ENCODE measurements at places on chromosomes 2 and 18.

DNA sequence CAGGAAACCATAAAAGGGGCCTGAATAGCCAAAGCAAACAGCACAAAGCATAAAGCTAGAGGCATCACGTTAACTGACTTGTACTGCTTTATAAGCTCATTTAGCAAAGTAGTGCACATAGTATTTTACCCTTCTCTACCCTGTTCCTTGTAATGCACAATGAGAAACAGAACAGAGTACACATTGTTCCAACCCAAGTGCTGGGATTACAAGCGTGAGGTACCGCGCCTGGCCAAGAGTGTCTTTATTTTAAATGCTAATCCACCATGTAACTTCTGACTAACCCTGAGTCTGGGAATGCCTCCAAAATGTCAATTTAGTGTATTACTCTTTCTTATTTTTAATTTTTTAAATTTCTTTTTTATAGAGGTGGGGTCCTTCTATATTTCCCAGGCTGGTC is 46.4 kb upstream of the STON1 start:
- peak; percentile 87 for ATAC-seq

DNA sequence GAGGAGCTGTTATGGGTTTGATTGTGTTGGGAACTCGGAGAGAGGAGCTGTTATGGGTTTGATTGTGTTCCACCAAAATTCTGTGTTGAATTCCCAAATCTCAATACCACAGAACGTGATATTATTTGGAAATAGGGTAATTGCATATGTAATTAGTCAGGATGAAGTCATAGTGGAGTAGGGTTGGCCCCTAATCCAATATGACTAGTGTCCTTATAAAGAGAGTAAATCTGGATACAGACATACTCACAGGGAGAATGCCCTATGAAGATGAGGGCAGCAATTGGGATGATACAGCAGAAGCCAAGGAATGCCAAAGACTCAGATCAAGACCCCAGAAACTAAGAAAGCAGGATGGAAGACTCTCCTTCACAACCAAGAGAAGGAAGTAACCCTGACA is 1023.2 kb upstream of the ZEB2 start:
- no peak for ATAC-seq

GRCh38 chr2:230908595-230909191 is 16.3 kb downstream of the GPR55 start:
- ATAC-seq = peak; percentile 77

DNA sequence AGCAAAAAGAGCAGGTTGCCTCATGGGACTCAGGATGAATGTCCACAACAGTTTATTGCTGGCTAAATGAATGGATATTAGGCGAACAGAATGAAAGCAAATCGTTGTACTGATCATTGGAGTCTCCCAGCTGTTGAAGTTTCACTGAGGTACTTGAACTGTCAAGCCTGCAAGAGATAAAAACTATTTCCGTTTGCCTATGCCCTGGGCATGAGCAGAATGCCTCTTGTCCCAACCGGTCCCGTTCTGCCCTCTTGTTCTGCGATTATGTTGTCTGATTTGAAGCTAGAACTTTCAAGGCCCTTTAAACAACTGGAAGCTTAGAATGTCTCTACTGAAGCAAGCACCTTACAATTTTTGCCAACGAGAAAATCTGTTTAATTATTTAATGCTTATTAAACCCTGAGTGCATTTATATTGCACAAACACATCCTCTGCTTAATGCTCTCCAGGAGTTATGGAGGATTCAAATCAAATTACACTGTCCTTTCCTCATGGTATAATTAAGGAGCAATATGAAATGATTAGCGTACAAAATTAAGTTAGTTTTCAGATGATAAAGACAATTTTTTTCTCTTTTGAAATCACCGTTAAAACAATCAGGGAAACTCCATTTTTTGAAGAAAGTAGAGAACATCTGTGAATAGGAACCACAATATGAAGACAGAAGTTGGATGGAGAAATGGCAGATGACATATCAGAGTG is 17.7 kb downstream of the QPCT start:
- ATAC-seq = peak; percentile 58

- ATAC-seq = no peak
Measured at GRCh38 chr2:189338115-189338514, 103.2 kb upstream of the WDR75 start.
